WTC11 (cell line): ENCODE measurements at places on chromosomes 12 and 14.

DNA sequence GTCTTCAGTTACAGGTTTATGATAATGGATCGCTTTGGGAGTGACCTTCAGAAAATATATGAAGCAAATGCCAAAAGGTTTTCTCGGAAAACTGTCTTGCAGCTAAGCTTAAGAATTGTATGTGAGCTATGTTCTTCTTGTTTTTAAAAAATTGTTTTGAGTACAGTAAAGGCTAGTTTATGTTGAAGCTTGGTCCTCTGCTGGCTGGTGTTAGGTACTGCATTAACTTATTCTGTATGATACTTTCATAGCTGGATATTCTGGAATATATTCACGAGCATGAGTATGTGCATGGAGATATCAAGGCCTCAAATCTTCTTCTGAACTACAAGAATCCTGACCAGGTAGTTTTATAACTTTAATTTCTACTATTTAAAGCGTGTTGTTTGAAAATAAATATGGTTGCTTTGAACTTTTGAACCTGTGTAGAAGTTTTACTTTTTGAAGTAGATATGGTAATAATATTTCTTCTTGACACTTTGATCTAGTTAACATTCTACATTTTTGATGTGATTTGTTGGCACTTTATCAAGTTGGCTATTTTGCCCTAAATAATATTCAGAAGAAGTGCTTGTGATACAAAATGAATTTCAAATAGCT, 55.7 kb downstream of the VRK1 start:
- no peak for DNase-seq

DNA sequence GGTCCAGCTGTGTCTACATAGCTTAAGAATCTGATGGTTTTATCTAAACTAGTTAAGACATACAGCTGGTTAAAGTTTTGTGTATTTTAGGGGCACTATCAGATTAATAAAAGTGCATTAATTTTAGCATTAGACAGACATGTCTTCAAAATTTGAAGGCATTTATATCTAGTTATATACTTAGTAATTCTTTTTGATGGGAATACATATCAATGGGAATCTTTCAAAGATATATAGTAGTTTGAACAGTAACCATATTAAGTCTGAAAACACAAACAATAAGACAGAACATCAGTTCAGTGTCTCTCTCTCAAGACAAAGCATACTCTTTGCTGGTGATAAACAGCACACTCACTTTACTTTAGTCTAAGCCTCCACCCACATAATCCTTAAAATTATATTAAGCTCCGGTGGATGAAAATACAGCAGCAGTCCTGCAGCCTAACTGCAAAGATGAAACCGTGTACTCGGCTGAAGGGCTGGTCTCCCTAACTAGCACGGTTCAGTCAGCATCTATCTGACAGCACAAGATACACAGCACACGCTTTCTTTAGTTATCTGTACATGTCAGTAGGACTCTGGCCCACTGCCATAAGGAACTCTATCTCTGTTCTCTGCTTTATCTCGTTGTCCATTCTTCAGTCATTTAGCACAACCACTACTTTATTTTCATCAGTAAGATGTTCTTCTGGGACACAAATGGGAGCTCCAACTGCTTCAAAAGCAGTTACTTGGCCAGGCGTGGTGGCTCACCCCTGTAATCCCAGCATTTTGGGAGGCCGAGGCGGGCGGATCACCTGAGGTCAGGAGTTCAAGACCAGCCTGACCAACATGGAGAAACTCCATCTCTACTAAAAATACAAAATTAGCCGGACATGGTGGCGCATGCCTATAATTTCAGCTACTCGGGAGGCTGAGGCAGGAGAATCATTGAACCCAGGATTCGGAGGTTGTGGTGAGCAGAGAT, 80.5 kb downstream of the MED13L start:
- DNase-seq = no peak

- DNase-seq = no peak
These were observed 38.7 kb downstream of the FBRSL1 start for GRCh38 chr12:132528564-132529106.

GRCh38 chr12:113684908-113685782, 213.5 kb upstream of the LHX5 start:
- DNase-seq = no peak

DNA sequence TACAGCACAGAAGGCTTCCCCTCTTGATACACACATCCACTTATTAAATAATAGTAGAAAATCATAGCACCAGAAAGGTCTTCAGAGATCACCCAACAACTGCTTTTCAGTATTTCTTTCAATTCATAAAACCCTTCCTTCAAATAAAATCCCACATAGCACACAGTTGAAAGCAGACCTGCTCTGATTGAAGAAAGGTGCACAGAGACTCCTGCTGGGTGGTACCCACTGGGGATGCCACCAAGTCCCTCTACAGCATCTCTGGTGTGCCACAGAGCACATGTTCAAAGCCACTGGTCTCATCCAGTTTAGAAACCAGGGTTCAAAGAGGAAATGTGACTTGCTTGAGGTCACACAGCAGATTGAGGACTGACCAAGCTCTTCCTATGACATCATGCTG, 427.5 kb downstream of the BCL11B start:
- no peak for DNase-seq
